ENCODE measurements at places on chromosomes 3 and 15.

GRCh38 chr15:31480356-31481025 is 153.9 kb downstream of the KLF13 start:
- DNase-seq = no peak

DNA sequence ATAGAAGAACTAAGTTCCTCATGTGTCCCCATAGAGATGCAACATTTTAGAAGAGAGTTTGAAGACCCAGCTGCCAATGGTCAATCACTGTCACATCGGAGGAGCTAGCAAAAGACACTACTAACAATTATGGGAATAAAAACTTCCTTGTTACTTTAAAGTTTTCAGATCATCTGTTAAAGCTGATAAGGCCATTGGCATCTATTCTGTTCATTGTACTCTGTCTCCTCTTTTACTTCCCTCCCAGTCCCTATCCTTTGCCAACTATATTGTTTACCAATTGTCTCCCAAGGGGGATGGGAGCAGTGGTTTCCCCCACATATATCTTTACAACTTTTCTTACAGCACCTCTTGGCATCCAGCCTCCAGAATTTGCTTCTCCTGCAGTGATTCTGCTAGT is 81.0 kb downstream of the FAM174B start:
- no peak for DNase-seq

DNA sequence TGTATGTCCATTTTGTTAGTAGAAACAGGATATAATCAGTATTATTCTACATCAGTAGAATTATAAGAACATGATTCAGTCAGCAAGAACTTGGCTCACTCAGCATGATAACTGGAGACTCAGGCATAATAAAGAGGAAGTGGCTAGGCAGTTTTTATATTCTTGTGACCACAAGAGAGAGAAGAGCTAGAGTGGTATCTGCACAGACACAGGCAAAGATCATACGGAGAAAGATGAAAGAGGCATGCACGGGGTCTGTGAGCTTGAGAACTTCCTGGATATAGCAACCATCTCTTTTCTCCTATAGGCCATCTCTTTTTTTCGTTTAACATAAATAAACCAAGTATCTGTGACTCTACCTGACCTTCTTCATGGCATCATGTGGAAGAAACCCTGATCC is 46.8 kb downstream of the MYO5A start:
- no peak for DNase-seq

DNA sequence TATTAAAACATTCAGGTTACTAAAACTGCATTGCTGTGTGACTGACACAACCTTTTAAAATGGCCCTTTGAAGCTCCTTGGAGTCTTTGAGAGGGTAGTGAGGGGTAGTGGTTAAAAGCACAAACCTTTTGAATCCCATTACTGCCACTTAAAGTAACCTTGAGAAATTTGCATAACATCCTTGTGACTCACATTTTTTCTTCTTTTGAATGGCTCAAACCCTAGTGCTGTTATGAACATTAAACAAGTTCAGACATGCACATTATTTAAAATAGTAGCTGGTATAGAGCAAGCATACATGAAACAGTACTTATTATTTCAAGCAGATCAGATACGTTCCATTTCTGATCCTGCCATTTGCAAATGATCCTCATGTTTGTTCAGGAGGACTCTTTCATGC is 3.7 kb upstream of the CLDN1 start:
- no peak for DNase-seq

DNA sequence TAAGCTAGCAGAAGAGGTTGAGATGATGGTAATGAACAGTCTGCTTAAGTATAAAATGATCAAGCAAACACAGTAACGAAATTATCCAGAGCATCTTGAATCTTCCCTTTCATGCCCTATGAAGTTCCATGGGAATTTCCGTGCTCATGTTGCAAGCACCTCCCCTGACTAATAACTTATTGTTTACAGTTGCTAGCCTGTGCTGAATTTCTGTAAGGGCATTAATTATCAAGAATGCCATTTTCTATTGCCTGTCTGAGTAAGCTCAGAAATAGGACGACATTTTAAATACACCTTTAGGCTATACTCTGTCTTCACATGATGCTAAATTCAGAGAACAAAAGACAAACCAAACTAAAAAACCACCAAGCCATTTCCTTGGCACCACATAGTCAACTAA is 257.5 kb upstream of the LRTM1 start:
- no peak for DNase-seq

GRCh38 chr3:48756640-48757039 is 39.6 kb upstream of the IP6K2 start:
- DNase-seq = no peak

GRCh38 chr15:58594898-58595297 is 154.6 kb downstream of the ADAM10 start:
- no peak for DNase-seq
